Stromal cell of bone marrow (primary cell): ENCODE measurements at places on chromosomes 2 and 18.
A peak's percentile ranks its signal among the peaks of the same experiment; 100 is the strongest.

DNA sequence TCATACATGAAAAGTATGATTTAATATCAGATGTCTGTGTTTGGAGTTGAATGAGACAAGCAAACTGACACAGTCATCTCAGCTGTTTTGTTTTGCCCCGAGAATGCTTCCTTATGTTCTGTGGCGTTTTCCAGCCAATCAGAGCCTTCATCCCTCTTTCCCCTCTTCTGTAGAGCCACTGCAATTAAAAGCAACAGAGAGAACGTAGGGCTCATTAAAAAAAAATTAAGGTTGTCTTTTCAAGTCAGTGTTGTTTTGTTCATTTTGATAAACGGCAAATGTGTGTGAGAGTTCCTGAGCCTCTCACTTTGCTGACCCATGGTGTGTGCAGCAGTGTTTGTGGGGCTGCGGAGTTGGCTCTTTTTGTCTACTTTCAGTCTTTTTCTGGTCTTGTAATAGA, 216.0 kb downstream of the FHOD3 start:
- no peak for DNase-seq

DNA sequence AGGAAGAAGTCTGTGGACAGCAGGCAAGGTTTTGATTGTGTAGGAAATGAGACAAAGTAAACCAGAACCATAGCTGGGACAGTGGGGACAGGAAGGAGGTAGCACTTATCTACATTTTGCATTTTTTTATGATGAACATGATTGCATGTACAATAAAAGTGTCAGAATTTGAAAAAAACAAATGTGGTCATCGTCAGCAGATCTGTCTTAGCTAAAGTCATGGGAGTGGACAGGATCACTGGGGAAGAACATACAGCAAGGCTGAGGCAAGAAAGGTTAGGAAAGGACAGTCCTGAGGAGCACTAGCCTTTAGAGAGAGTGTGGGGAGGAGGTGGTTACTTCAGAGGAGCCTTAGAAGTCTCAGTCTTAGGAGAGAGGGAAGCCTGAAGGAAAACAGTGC, 35.1 kb upstream of the SLC14A2 start:
- no peak for DNase-seq

- DNase-seq, result no peak
Measured at GRCh38 chr2:143124445-143124844, 4.8 kb upstream of the ARHGAP15 start.

DNA sequence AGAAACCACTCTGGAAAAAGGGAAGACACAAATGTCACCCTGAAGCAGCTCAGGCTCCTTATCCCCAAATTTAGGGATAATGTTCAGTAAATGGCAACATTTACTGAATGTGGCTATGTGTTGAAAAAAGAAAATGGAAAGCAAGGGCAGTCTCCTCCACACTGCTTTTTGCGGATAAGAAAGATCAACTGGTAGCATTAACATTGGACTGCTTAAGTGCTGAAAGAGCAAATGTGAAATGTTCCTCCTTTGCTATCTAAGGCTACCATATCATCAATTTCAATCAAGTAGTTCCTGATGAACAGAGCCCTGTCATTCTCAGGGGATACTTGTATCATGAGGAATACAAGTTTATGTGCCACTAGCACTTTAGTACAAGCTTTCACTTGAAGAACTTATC, 12.5 kb downstream of the FBXO11 start:
- no peak for DNase-seq

DNA sequence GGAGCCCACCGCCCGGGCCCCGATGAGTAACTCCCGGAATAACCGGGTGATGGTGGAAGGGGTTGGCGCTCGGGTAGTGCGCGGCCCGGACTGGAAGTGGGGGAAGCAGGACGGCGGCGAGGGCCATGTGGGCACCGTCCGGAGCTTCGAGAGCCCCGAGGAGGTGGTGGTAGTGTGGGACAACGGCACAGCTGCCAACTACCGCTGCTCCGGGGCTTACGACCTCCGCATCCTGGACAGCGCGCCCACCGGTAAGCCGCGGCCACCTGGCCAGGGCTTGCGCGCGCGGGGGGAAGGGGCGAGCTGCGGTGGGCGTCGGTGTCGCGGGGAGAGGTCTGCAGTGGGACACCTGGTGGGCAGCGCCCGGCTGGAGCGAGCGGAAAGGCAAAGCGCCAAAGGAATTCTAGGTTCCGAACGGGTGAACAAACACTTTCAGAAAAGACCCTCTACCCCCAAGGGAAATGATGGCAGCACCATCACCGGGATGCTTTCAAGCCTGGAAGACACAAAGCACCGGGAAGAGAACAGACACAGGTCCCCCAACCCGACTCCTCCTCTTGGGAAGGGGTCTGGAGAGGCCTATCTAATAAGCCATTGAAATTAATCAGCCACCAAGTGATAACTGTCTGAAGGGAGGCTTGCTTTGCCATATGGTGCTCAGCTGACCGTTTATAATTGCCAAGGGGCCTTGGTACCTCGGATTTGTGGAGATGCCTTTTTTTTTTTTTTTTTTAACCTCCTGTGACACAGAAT, 1.1 kb downstream of the MIB1 start:
- no peak for DNase-seq

DNA sequence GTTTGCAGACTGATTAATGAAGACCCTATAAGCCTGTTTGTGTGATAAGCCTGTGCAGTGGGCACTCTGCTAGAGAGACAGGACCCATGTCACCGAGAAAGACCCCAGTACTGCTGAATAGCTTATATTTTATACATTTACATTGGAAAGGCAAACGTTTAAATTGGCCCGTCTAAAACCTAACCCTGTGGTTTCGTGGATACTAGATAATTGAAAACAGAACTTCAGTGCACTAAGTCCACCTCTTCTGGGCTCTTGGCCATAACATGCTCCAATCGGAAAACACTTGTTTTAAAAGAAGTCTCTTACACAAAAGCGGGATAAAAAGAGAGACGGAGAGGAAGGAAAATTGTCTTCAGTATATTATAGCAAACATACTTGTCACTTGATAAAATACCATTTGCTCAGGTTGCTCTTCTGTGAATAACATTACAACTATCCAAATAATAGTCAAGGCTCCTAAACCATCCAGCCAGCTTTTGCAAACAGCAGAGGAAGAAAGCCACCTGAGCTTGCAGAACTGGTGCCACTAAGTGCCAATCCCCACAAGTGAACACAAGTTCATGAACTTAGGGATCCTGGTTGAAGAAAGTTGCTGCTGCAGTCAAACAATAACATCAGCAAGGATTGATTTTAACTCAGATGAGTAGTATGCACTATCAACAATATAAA, 218.4 kb upstream of the FN1 start:
- DNase-seq, result peak; percentile 80

DNA sequence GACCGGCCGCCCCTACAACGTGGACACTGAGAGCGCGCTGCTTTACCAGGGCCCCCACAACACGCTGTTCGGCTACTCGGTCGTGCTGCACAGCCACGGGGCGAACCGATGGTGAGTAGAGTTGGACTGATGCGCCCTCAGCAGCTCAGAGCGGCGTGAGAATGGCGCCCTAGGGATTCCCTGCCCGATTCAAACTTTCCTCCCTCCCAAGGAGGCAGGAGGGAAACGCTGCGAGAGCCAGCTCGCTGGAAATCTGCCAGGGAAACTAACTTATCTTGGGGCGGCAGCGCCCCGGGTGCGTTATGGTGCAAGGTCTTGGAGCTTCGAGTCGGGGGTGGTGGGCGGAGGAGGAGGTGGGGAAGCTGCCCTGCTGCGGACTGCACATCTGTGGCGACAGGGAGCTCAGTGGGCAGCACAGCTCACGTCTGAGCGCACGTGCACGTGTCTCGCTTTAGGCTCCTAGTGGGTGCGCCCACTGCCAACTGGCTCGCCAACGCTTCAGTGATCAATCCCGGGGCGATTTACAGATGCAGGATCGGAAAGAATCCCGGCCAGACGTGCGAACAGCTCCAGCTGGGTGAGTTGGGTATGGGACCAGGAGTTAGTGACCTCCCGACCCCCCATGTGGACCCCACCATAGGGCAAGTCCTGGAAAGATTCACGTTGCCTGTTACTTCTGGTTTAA, 697 bp downstream of the ITGA4 start:
- DNase-seq, result peak; percentile 26

DNA sequence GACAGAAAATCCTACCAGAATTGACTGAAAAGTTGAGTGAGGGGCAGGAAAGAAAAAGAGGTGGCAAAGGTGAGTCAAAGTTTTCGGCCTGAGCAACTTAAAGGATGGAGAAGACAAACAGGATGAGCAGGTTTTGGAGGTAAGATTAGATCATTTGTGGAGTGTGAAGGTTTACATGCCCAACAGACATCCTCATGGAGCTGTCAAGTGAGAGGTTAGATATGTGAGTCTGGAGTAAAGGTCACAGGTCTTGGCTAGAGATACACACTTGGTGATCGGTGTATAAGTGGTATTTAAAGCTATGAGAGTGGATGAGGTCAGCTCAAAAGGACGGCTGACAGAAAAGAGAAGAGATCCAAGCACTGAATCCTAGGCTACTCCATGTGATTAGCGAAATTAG, 11.1 kb upstream of the MYL12A start:
- no peak for DNase-seq

DNA sequence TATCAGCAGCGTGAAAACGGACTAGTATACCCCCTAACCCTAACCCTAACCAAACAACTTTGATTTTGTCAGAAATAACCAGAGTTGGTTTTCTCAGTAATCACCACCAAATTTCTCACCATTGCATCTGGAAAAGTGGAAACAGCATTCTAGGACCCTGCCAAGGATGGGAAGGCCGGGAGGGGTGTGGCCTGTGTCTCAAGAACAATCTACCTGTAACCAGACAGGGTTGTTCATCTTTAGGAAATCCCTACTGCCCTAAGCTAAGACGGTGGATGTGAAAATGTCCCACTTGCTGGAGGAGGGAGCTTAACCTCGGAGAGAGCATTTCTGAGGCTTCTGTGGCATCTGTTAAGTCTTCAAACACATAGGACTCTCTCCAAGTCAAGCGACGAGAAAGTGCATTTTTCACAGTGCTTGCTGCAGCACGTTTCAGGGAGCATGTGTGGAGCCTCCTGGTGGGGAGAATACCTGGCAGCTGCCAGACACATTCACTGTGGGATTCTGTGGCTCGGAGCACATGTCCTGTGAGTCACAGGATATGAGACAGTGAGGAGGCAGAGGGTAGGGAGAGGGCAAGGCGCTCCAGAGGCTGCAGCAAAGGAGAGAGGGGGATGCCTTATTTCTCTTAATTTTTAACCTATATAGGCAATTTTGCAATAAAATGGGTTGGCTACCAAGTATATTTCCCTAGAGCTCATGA, 207.5 kb downstream of the SPP2 start:
- peak; percentile 99 for DNase-seq

- DNase-seq, result no peak
Measured at GRCh38 chr2:196743165-196743564, 56.3 kb downstream of the GTF3C3 start.

DNA sequence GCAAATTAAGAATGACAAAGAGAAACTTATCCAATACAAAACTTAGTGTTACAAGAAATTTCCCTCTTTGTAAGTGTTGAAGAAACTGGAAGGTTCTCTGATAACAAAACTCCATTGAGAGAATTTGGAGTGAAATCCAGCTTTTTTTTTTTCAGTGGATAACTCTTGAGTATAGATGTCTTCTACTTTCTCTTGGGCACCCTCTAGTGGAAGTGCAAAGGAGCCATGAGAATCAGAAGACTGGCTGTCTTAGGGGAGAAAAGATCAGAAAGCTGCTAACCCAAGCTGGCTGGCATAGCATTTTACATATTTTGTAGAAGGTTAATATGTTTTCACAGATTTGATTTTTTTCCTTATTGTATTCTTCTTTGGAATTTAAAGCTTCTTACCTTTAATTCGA, 138.8 kb upstream of the SATB2 start:
- DNase-seq, result no peak

GRCh38 chr2:30620102-30620501, 173.1 kb downstream of the LCLAT1 start:
- DNase-seq, result peak; percentile 22

GRCh38 chr18:63177919-63178821, 141.4 kb downstream of the BCL2 start:
- no peak for DNase-seq

DNA sequence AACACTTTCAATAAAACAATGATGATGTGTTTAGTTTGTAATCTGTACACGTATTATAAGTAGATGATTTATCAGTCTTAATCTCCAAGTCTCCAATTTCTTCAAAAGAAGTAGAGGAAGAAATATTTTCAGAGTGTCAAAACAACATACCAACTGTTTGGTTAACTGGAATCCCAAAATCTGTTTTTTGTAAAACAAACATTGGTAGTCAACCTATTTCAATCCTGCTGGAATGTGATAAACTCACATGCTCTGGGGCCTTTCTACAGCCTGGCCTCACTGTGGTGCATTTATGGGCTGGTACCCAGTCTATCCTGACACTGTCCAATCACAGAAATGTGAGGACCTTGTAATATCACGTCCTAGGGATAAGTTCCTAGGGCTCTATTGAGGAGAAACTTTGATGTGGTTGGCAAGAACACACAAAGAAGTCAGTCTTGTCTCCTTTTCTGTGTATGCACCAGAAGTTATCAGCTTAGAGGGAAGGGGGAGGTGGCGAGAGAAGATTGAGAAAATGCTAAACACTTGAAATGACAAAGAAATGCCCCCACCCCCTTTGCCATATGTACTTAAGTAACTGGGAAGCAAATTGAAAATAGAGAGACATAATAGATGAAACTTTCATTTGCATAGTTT, 47.2 kb downstream of the PRKRA start:
- DNase-seq, result no peak

GRCh38 chr2:15751477-15751876, 159.8 kb downstream of the DDX1 start:
- no peak for DNase-seq

DNA sequence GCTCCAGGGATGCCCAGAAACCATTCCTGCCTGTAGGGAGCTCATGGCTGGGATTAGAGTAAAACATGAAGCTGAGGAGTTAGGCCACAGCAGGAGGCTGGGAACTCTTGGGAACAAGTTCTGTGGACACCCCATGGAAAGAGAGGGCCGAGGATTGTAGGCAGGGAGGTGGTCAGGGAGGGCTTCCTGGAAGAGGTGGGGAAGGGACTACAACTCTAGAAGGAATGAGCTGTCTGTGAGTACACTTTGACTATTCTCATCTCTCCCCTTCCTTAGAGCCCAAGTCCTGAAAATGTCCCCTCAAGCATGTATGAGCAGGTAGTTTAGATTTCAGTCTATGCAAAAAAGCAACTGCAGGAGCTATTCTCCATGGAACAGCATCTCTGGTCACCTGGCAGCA, 139.9 kb upstream of the GLI2 start:
- DNase-seq, result no peak
